Stimulated activated CD4-positive, alpha-beta T cell treated with anti-CD3 and anti-CD28 coated beads, Interleukin-2, amount 100 ng/mL, for 48 hours (primary cell): ENCODE measurements at places on chromosomes 2 and 18.

GRCh38 chr2:192535956-192536921 lies 341.5 kb upstream of the TMEFF2 start:
- DNase-seq = no peak

DNA sequence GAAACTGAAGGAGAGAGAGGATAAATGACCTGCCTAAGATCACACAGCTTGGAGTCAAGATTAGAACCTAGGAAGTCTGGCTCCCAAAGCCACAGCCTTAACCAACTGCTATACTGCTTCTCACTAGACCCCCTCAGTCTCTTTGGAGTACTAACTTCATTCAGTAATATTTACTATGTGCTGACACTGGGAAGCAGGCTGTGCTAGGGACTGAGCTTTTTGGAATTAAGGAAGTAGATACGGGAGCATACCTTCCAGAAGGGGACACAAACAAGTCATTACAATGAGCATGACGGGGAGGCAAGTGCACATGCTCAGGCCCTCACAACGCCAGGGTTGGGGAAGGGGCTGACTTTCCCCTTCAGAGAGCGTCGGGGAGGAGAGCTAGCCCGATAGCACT lies 97.7 kb downstream of the INO80D start:
- DNase-seq = no peak

GRCh38 chr2:31555967-31556706 lies 24.6 kb downstream of the SRD5A2 start:
- no peak for DNase-seq

GRCh38 chr2:170485254-170486026 lies 229.7 kb upstream of the SP5 start:
- no peak for DNase-seq

DNA sequence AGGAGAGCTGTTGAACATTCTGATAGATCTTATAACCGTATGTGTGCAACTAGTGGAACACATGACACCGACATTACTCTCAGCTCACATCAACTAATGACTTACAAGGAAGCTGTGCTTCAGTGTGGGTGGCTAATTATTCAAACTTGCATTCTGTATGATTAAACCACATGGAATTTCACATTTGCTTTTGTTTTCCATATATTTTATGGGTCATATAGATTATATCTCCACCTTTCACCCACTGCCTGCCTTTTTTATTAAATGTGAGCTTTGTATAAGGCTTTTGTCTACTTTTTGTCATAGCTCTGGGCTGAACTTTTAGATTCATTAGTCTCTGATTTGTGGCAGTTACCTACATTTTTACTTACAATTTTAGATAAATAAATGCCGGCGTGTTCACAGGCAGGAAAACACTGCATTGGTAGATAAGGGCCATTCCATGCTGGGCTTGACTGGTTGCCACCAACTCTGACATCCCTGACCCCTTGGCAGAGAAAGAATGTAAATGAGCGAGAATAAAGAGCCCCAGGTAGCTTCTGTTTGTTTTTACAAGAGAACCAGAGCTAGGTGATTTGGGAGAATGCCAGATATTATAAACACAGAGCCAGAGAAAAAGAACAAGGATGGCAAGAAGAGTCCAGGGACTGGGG lies 35.7 kb downstream of the LYPD6 start:
- DNase-seq = no peak

DNA sequence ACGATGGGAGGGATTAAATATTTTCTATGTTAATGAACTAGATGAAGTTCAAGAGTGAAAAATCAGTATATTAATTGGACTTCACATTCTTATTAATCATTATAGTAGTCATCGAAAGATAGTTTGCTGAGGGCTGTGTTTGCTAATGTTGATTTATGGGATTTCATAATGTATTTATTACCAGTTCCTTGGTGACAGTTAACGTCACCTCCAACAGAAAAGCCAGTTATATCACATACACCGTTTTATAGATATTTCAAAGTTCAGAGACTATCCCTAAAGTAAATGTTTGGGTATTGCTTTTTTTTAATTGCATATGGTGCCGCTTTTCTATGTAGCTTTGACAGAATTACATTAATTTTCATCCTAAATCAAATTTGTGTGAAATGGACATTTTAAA lies 49.4 kb upstream of the SP5 start:
- DNase-seq = no peak

- no peak for DNase-seq
Observed at GRCh38 chr18:61949946-61950345, 57.1 kb upstream of the RNF152 start.
